A549 treated with dexamethasone at 1 μM for 4 hours (cell line): ENCODE measurements at places on chromosomes 1 and 21. TPM values are rescaled to one million over a fixed set of nuclear protein-coding genes. Genes with fewer than 3 reads are reported as not detected.

Gene SPSB1
- total RNA-seq = 30.4 to 37.7 TPM (median 34.1 TPM) in 5 replicates

Gene DYNLT5
- not detected in 5 replicates for total RNA-seq

Gene TNNT2
- total RNA-seq = 0.22 to 0.67 TPM (median 0.26 TPM) in 5 replicates

Gene AURKAIP1
- total RNA-seq = 116 to 165 TPM (median 153 TPM) in 5 replicates

Gene CA6
- not detected in 5 replicates for total RNA-seq

Gene SPRR2F
- not detected in 5 replicates for total RNA-seq

Gene ADGRB2
- total RNA-seq = 3.9 to 5.6 TPM (median 4.9 TPM) in 5 replicates

Gene LAD1
- 0.90 to 2.2 TPM (median 1.4 TPM) in 5 replicates for total RNA-seq

Gene MTARC1
- total RNA-seq = 7.4 to 10.1 TPM (median 10.0 TPM) in 5 replicates

Gene TMIGD3
- total RNA-seq = not detected in 5 replicates

Gene KCNH1
- 2.1 to 2.6 TPM (median 2.1 TPM) in 5 replicates for total RNA-seq

Gene FCRL2
- total RNA-seq = not detected in 5 replicates
